Stimulated activated CD4-positive, alpha-beta T cell treated with anti-CD3 and anti-CD28 coated beads, Interleukin-12 subunit alpha, Interleukin-12 subunit beta, amount 100 ng/mL, for 4 hours (primary cell): ENCODE measurements at places on chromosomes 13 and 19.

DNA sequence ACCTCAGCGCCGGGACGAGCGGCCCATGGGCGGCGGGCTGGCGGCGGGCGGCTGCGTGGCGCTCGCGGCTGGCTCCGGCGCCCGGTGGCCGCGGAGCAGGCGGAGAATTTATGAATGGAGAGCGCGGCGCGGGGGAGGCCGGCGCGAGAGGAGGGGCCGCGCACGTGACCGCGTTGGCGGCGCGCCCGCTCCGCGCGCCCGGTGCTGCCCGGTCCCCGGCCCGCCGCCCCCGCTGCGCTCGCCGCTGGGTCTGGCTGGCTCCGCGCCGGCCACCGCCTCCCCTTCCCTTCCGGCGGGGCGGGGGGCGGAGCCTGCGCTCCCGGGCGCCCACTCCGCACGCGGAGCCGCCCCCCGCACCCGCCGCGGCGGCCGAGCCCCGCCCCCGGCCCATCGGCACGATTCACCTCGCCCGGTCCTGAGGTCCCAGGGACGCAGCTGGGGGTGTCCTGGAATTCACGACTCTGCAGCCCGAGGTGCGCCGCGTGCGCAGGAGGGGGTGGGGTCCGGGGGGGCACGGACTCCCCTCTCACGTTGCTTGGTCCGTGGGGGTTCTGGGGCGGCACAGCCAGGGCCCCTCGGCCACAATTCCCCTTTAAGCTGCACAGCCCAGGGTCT is at the start of gene CBARP:
Gene CBARP (minus strand): TSS at position 252 of the 615 bp plus-strand sequence. CDS start 1,905 bp downstream, outside the sequence.
- peak; percentile 44 for DNase-seq

- no peak for DNase-seq
Measured at GRCh38 chr19:3479834-3480215, 500 bp downstream of the SMIM24 start.

DNA sequence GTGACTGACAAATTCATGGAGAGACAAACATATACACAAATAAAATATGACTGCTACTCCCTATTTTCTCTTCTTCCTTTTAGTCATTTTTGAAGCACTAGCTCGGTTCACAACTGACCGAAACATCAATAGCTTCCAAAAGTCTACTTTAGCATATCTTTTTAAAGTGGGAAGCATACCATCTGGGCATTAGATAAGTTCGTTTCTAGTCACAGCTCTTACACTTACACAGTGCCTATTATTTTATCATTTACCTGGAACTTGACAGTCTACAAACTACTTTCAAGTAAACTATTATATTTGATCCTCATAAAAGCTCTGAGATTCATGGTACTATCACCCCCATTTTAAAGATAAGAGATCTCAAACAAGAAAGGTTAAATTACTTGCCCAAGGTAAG is 458.5 kb downstream of the LMO7 start:
- DNase-seq: no peak

DNA sequence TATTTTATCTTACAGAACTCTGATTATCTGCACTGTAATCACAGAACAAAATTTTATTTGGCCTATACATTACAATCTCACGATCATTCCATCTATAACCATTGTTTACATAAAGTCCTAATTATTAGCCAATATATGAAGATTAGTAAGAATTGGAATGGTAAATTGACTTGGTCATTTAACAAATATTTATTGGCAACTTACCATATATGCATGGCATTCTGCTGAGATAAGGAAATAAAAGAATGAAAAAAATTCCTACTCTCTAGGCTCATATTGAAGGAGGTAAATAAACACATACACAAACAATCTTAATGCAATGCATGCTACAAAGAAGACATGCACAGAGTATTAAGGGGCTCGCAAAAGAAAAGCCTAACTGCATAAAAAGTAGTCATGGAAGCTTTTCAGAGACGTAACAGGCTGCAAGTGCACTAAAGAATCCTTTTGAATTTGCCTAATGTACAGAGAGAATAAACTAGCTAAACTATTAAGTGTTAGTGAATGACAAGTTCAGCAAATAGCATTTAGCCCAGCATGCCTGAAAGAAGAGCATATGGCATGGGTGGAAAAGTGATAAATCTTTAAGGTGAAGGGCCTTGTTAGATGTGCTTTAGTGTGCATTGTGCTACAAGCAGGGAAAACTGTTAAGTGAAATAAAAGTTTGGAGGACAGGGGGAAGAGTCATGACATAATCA is 1131.1 kb downstream of the PCDH9 start:
- DNase-seq: no peak

- no peak for DNase-seq
Measured at GRCh38 chr13:111857336-111857735, 209.6 kb upstream of the SOX1 start.

DNA sequence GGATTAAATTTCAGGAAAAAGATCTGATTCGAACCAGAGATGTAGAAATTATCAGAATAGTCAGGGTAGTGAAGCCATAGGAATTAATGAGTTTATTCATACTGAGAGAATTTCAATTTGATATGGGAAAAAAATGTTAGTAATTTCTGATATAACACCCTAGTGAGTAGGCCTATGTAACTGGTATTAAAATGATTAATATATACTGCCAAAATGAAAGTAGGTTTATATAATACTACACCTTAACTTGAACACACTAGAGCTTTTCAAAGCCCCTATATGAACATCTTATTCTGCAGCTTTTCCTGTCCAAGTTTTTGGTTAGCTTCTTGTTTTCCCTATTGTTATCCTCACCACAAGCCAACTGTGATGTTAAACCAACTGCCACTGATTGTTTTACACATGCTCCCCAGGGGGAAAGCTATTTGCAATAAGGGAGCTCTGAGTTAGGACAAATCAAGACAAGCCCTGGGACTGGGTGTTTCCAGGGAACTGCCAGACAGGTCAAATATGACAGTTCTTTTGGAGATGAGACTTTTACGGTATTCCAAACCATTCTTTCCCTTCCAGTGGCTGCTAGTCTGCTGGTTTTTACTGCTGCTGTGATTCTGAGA is 45.3 kb downstream of the FNDC3A start:
- no peak for DNase-seq

GRCh38 chr19:45615795-45616703 is 14.0 kb upstream of the GPR4 start:
- DNase-seq: peak; percentile 78

DNA sequence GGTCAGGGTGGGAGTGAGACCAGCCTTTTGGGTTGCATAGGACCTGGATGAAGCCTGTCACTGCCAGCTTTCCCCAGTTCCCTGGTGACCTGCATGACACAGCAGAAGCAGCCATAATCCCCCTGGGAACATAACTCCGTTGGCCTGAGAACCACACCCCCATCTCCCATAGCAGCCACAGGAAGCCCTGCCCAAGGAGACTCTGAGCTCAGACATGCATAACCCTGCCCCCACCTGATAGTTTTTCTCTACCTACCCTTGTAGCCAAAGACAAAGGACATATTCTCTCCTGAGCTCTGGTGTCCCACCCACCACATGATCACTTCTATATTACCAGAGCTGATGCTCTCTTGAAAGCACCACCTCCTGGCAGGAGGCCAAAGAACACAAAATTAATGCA is 413.5 kb upstream of the HTR2A start:
- no peak for DNase-seq

DNA sequence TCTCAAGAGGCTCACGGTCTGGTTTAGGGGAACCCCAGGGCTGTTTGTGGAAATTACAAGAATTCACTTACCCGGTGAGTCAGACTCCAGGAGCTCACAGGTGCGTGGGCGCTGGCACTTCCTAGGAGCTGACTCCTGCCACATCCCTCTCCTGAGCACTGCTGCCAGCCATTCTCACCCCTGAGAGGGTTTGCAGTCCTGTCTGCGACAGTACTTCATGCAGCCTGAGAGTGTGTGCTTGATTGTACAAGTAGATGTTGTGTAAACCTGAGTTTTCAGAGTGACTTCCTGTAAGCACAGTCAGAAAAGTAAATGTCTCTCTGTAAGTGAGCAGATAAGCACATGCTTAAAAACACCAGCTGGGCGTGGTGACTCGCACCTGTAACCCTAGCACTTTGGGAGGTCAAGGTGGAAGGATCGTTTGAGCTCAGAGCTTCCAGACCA is 8.1 kb downstream of the MRPL4 start:
- DNase-seq: peak; percentile 58

- no peak for DNase-seq
Measured at GRCh38 chr19:55153652-55154264, 3.8 kb downstream of the TNNI3 start.

GRCh38 chr13:72617951-72618350 is 109.5 kb downstream of the MZT1 start:
- no peak for DNase-seq
